ENCODE measurements at places on chromosomes 13 and 19.
A peak's percentile ranks its signal among the peaks of the same experiment; 100 is the strongest.

DNA sequence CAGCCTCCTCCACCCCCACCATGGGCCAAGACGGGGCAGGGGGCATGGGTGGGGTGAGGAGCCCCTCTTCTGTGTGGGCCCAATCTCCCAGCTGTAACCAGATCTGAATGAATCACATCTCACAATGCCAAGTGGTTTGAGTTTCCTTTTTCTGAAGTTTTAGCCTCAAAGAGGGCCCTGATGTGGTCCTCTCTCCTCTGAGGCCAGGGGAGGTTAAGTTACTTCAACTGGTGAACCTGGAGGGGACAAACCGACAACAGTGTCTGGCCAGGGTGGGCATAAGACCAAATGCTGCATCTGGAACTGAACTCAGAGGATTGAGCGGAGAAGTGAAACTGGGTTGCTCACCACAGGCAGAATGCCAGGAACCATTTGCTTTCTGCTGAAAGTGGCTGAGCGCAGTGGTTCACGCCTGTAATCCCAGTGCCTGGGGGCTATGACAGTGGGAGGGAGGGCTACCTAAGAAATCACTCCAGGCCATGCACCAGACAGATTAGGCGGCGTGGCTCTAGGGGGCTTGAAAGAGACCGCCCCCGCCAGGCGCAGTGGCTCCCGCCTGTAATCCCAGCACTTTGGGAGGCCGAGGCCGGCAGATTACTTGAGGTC lies 15.4 kb upstream of the IRGC start:
- peak; percentile 81 for DNase-seq

DNA sequence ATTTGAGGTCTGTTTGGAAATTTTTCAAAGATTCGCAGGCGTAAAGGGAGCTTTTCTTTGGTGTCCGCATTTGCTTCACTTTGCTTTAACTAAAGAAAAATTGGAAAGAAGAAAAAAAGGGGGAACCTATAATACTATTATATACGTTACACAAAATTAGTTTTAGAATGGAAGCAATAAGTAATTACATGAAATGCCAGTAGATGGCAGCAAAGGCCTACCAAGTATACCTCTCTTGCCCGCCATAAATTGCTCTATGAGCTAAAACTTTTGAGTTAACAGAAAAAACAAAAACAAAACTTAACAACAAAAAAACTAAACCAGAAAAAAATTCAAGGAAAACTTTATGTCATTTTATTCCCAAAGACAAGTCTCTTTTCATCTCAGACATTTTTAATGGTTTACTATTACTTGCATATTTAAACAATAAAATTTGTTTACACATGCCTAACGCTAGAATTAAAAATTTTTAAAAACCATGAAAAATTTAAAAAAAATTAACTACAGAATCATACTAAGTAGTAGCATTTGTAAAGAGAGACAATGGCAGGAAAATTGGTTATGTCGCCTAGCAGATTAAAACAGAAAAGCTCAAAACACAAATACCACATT lies 271.4 kb downstream of the NALCN start:
- DNase-seq = peak; percentile 12

DNA sequence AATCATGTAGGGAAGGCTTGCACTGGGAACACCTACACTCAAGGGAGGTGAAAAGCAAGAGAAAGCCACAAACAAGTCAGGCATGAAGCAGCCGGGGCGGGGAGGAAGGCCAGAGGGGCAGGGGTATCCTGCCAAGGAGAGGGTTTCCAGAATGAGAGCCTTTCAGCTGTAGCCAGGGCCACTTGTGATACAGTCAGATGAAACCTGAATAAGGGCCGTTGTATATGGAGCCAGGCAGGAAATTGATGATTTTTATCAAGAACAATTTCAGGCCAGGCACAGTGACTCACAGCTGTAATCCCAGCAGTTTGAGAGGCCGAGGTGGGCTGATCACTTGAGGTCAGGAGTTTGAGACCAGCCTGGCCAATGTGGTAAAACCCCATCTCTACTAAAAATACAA lies 4.4 kb downstream of the TRPM4 start:
- DNase-seq = no peak

DNA sequence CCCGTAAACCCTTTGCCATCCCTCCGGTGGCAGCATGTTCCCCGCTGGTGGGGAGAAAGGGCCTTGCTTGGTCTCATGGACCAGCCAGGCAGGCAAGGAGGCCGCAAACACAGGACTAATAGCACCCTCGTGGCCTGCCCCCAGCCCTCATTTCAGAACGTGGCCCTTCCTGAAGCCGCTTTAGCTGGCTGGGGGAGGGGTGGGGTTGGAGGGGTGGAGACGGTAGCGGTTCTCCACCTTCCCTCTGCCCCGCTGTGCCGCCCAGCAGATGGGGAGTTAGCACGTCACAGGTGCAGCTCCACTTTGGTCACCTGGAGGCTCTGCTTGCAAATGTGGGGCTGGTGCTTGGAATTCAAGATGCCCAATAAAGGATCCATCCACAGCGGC lies 59.3 kb upstream of the URI1 start:
- no peak for DNase-seq

DNA sequence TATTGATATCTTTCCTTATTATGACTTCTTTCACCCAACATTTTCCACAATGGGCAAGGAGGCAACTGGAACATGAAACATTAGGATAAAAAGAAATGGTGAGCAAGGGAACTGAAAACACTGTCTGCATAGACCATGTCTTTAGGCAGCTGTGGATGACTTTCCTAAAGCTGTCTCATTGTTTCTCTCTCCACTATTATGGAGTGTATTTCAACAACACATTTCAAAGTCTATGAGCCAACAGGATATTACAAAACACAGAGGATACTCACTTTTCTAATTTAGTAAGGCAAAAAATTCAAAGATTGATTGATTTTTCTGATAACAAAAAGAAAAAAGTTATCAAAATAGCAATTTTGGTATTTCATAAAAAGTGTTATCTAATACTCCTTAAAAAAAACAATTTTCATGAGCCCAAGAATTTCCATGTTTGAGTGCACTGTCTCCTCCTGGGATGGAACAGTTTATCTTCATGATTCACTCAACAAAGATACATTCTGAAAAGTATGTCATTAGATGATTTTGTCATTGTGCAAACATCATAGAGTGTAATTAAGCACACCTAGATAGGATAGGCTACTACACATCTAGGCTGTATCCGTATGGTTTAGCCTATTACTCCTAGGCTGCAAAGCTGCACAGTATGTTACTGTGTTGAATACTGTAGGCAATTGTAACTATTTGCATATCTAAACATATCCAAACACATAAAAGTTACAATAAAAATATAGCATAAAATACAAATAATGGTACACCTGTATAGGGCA lies 1568.4 kb downstream of the SLITRK5 start:
- peak; percentile 4 for DNase-seq

DNA sequence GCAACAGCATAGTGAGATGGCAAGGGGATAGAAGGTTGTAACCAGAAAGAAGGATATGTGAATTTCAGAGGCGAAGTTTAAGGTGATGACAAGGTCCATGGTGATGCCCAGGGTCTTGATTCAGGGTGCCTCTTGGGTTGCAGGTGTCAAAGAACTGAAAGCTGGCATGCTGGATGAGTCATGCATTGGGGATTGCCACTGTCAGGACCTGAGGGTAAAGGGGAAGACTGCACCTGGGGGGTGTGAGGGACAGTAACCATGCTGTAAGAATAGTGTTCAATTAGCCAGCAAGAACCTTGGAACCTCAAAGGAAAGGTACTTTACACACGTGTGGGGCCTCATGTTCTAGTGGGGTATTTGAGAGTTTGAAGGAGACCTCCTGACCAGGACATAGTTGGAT lies 279.6 kb downstream of the SLC7A1 start:
- no peak for DNase-seq

- no peak for DNase-seq
These were observed 40.5 kb downstream of the TEX26 start for GRCh38 chr13:30972888-30973377.

- DNase-seq = no peak
These were observed 201.9 kb downstream of the RFC3 start for GRCh38 chr13:34019870-34020269.

GRCh38 chr19:4374498-4375163 lies 25.7 kb downstream of the SH3GL1 start:
- peak; percentile 76 for DNase-seq

DNA sequence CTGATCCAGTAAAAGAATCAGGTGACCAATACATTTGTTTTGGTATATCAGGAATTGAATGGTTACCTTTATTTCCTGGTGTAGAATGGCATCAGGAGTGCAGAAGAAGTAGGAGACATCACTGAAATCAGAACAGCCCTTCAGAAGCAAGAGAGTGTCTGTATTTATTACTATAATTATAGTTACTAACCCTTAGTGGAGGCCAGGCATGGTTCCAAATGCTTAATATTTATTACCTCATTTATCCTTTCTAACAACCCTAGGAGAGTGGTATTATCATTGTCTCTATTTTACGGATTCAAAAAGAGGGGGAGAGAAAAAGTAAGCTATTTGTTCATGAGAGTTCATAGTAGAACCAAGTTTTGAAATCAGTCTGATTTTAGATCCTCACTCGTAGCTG lies 1292.9 kb downstream of the PCDH9 start:
- no peak for DNase-seq

- no peak for DNase-seq
These were observed 52.0 kb upstream of the C13orf46 start for GRCh38 chr13:114025714-114026431.

DNA sequence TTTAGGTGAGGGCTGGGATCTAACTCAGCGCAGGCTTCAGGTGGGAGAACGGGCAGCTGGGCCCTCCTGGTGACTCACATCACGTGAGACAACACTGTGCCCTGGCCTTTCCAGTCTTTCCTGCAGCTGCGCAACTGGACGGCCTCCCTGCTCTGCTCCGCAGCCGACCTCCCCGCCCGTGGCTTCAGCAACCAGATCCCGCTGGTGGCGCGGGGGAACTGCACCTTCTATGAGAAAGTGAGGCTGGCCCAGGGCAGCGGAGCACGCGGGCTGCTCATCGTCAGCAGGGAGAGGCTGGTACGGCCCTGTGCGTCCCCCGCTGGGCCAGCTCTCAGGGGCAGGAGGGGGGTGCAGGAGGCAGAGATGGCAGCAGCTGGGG lies 8.8 kb downstream of the SPPL2B start:
- no peak for DNase-seq

DNA sequence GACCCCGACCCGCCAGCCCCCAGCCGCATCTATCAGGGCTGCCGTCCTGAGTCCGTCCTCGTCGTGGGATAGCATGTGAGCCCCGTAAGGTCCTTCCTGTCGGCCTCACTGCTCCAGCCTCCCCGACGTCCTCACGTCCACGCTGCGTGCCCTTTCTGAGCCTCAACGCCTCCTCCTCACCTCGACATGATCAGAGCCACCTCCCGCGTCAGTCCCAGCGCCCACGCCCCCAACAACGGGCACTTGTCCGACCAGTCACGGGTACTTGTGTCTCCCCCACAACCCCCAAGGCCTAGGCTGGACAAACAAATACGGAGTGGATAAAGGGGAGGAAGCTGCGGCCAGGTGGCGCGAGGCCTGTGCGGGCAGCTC lies 665 bp downstream of the ZNF497 start:
- no peak for DNase-seq

DNA sequence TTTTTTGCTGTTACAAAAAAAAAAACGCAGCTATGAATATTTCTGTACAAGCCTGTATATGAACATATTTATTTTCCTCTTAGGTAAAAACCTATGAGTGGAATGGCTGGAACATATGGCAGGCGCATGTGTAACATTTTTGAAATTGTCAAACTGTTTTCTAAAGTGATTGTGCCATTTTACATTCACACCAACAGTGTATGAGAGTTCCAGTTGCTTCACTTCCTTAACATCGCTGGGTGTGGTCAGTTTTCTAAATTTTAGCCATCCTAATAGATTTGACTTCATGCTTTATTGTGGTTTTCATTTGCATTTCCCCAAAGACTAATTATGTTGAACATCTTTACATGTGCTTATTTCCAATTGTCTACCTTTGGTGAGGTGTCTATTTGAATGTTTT lies 306.8 kb downstream of the KCNRG start:
- no peak for DNase-seq

GRCh38 chr19:2145831-2146241 lies 5.5 kb downstream of the AP3D1 start:
- DNase-seq = no peak

DNA sequence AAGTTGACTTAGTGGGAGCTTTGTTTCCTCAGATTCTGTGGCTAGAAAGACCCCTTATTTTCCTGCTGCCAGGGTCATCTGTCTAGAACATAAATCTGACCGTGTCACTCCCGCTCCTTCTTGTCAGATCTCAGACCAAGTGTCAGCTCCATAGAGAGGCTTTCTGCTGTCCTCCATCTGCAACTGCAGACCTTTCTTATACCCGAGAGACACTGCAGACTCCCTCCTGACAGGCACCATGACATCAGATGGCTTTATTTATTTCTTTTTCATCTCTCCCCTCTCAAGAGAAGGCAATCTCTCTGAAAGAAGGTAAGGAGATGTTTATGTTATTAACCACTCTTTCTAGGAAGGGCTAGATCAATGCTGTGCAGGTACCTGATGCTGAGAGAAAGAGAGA lies 726.5 kb downstream of the UQCRFS1 start:
- DNase-seq = no peak

DNA sequence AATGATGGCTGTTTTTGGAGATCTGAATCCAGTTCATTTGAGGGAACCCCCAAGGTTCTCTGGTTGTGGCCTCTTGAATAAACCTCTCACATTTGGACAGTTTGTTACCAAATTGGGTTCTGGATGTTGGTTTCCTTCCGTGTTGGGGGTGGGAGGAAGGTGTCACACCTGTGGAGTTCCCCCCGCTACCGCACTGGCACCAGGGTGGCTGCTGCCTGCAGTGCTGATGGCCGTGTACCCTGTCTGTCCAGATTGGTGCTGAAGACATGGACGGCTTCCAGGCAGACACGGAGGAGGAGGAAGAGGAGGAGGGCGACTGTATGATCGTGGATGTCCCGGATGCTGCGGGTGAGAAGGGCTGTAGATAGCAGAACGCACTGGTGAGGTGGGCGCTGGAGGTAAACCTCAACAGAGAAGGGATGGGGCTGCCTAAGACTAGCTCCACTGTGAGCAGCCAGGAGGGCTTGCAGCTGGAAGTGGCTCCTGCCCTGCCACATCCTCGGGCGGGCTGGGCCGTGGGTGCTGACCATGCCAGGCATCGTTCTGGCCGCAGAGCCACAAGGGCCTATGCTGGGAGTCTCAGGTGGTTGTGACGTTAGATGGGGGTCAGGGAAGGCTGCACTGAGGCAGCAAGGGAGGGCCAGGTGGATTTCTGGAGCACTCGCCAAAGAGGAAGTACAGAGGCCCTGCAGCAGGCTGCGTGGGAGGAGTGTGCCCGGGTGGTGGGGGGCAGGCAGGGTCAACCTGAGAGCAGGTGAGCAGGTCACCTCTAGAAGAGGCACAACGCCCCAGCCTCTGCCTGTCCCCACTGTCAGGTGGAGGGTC lies 15.4 kb downstream of the UBXN6 start:
- no peak for DNase-seq

GRCh38 chr13:42631181-42631580 lies 57.2 kb downstream of the TNFSF11 start:
- DNase-seq = no peak

DNA sequence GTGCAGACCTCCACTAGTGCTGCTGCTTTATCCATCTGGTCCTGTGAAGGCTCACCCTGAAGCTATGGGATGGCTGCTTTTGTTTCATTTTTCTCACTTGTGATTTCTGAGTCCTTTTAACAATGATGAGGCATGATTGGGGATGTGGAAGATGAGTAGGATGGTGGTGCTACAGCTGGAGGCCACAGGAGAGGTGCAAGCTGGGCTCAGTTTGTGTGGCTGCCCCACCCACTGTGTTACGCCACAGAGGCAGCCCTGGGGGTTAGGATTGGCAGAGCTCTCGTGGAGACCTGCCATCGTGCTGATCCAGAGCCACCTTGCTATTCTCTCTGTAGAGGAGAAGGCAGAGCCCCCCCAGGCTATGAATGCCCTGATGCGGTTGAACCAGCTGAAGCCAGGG lies 19.6 kb upstream of the QTRT1 start:
- no peak for DNase-seq

All from NCI-H226 (cell line).